WTC11 (cell line): ENCODE measurements at places on chromosomes 3 and 15.

- no peak for DNase-seq
Observed at GRCh38 chr3:33032938-33033337, 64.0 kb downstream of the GLB1 start.

DNA sequence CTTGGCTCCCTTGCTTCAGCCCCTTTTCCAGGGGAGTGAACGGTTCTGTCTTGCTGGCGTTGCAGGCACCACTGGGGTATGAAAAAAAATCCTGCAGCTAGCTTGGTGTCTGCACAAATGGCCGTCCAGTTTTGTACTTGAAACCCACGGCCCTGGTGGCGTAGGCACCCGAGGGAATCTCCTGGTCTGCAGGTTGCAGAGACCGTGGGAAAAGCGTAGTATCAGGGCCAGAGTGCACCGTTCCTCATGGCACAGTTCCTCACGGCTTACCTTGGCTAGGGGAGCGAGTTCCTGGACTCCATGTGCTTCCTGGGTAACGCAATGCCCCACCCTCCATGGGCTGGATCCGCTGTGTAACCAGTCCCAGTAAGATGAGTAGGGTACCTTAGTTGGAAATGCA, 214.9 kb downstream of the UBE2E2 start:
- no peak for DNase-seq

DNA sequence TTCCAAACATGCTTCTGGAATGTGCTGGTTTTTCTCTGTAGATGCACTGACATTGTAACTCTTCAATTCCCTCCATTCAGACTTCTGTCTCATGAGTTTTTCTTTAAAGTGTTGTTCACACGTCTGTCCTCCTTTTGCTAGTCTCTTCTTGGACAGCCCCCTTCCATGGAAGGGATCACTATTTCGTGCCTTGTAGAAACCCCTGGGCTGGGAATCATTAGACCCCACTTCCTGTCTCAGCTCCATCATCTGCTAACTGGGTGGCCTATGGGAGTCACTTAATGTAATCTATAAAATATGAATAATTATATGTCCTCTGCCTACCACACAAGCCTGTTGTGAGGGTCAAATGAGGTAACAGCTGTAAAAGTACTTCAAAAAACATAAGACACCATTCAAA, 110.6 kb downstream of the THSD4 start:
- no peak for DNase-seq

DNA sequence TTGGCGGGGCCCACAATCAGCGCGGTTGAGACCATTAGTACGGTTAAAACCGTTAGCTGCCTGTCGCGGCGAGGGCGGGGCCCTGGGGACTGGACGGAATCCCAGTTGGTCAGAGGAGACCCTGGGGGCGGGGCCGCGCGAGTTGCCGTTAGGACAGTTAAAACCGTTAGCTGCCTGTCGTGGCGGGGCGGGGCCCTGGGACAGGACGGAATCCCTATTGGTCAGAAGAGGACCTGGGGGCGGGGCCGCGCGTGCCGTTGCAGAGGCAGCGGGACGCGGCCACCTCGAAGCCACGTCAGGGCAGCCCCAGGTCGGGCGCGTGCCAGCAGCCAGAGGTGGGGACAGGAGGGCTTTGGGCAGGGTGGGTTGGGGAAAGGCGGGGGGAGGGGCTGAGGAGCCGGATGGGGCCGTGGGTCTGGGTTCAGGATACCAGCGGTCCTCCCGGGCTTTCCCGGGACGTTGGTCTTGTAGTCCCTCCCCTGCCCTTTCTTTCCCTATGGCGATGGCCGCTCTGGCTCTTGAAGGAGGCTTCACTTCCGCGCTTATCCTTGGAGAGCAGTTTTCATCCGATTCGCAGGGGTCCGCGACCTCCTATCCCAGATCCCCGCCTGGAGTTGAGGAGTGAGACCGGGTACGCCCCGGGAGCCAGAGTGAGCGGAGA, 28.0 kb downstream of the KLHDC8B start:
- DNase-seq: peak; percentile 74

DNA sequence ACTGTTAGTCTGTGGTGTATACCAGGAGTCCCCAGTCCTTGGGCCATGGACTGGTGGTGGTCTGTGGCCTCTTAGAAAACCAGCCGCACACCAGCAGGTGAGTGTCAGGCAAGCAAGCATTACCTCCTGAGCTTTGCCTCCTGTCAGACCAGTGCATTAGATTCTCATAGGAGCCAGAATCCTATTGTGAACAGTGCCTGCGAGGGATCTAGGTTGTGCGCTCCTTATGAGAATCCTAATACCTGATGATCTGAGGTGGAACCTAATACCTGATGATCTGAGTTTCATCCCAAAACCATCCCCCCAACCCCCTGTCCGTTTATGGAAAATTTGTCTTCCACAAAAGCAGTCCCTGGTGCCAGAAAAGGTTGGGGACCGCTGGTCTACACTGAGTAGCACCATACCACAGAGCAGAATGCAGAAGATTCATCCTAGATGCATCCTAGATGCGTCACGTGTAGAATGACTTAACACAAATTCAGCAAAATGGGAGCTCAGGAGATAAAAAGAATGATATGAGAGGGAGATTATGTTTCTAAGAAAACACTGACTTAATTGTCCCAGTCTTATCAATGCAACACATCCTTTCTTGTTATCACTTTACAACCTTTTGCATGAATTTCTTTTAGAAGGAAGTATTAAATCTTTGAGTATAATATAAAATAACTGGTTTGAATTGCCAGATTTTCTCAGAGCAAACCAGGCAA, 28.5 kb downstream of the SELENOT start:
- DNase-seq: no peak

GRCh38 chr15:37885651-37886050, 48.8 kb upstream of the TMCO5A start:
- no peak for DNase-seq

DNA sequence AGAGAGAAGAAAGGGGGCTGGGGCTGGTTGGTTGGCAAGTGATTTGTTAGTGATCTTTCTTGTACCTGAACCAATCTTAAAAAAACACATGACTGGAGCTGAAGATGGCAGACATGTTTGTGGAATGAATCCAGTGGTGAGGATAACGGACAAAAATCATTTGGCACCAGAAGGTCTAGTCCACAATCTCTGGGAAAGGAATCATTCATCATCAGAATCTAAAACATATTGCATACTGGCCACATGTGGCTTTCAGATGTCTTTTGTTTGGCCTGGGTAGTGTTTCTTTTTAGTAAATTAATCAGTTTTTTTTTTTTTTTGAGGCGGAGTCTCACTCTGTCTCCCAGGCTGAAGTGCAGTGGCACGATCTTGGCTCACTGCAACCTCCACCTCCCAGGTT, 5.0 kb downstream of the NEK11 start:
- DNase-seq: no peak

- DNase-seq: no peak
Observed at GRCh38 chr3:98772022-98772421, 8.9 kb downstream of the ST3GAL6 start.

DNA sequence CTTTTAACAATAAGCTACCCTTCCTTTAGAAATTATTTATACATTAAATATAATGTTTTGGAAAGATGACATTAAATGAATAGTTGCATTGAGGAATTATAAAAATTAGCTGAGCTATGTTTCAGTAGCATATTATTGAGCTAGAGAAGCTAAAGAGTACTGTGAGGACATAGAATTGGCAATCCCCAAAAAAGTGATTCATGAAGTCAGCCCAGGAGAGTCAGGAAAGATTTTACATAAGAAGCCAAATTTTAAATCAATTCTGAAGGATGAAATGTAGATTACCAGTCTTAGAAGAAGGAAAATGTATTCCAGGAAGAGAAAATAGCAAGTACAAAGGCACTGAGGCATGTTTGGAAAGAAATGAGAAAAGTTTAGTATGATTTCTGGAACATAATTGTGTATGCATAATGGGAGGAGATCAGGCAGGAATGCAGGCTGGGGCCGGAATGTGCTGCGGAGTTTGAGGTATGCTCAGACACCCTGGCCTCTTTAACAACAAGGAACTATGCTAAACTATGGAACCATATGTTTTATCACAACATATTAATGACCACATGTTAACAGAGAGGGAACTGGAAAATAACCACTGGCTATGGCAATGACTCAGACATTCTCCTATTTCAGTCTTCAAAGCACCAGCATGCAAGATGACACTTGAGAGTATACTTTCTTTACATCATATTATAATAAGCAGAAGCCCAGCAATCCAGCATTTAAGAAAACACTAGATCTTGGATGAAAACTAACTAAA, 103.3 kb upstream of the COL8A1 start:
- DNase-seq: no peak

DNA sequence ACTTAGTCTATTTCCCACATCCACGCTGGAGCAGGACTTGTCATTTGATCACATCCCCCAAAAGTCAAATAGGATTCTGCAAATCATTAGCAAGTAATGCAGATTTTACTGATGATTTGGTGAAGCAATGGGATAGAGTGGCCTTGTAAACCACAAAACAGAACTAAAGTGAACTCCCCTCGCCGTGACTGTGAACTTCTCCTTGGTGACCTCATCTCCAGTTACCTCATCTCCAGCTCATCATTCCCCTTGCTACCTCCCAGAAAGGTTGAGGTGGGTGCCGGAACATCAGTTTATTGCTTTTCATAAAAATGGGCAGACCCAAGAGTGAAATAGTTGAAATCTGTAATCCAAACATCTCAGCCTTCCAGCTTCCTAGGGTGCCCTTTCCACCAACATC, 36.7 kb upstream of the ADPGK start:
- DNase-seq: no peak

GRCh38 chr15:25501828-25502446, 63.1 kb upstream of the UBE3A start:
- DNase-seq: no peak

DNA sequence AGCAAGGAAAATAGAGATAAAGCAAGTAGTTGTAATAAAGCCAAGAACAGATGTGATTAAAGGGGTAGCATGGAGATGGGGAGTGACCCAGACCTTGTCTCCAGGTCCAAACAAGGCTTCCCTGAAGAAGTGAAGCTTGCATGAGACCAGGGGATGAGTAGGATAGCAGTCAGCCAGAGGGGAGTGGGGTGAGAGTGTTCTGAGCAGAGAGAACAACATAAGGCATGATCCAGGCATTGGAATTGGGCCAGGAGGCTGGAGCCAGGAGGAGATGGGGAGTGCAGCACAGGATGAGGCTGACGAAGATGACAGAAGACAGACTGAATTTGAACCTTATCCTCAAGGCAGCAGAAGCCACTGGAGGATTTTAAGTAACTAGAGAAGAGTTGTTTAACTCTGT, 7.2 kb downstream of the TMOD2 start:
- no peak for DNase-seq

DNA sequence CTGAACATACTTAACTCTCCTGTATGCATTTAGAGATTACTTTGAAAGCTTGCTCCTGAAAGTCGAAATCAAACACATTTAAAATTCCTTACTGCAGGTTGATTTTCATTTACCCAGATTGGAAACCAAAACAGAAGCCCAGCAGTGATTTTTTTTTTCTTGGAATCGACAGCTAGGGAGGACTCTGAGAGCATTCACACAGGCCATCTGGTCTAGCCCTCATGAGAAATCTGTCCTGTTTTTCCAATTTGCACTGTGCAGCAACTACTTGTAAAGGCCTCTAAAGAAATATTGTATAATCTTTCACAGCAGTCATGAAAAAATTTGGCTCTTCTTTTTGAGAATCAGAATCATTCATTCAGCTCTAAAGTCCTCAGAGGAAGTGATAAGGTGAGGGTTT, 179.2 kb downstream of the KCNAB1 start:
- no peak for DNase-seq

DNA sequence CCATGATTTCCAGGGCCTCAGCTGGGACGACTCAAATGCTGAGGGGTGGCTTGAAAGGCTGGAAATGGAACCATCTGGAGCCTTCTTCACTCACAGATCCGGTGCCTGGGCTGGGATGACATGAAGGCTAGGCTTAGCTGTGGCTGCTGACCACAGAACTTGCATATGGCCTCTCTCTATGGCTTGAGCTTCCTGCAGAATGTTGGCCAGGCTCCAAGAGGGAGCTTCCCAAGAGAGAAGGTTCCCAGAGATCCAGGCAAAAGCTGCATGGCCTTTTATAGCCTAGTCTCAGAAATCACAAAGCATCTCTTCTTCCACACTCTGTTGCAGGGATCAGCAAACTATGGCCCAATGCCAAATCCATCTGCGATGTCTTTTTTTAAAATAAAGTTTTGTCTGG, 44.8 kb downstream of the GATM start:
- no peak for DNase-seq

DNA sequence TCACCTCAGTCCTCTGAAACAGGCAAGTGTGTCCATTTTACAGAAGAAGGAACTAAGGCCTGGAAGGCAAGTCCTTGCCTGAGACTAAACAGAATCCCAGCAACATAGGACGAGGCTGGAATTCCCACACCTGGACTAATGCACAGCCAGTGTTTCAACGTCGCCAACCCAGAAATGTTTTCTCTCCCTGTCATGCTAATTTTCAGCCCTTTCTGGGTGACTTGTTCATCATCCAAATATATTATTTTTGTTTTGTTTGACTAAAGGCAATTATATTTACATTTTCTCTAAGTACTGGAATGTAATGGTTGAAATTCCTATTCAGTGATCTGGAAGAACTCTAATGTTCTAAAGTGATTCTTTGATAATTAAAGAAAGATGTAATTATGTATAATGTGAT, 51.8 kb downstream of the BTD start:
- no peak for DNase-seq

- no peak for DNase-seq
Observed at GRCh38 chr15:67948215-67948614, 105.9 kb upstream of the PIAS1 start.

- DNase-seq: peak; percentile 40
Observed at GRCh38 chr15:100383302-100384107, 41.7 kb upstream of the ADAMTS17 start.

DNA sequence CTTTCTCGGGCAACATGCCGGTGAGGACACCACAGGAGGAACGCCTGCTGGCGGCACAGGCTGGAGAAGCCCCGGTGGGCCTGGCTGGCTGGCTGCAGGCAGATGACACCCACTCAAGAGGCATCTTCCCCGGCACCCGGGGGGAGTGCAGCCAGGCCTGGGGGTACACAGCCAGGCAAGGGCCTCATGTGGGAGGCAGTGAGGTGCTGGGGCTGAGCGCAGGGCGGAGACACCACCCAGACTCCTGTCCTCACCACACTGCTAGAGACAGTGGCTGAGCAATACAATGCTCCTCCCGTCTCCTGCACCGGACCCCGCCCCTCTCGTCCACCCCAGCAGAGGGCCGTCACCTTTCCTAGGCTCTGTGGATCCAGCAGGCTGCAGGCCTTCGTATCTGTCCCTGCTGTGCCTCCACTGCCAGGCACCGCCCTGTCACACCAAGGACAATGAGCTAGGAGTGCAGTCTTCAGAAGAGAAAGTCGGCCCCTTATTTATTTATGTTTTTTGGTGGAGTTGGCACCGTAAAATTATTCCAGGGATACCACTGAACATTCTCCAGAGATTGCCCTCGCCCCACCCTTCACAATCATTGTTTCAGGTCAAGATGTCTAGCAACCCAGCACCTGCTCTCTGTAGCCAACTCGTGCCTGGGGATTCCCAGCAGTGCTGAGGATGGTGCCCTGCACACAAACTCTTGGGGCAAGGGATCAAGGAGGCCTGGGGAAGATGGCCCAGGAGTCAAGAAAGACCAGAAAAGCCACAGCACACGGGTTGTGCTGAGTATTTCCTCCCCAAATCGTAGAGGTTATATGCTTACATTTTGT, 129.1 kb downstream of the ATP10A start:
- no peak for DNase-seq
